ENCODE measurements at places on chromosomes 7 and 10. TPM values are rescaled to one million over a fixed set of nuclear protein-coding genes. Genes with fewer than 3 reads are reported as not detected.

DNA sequence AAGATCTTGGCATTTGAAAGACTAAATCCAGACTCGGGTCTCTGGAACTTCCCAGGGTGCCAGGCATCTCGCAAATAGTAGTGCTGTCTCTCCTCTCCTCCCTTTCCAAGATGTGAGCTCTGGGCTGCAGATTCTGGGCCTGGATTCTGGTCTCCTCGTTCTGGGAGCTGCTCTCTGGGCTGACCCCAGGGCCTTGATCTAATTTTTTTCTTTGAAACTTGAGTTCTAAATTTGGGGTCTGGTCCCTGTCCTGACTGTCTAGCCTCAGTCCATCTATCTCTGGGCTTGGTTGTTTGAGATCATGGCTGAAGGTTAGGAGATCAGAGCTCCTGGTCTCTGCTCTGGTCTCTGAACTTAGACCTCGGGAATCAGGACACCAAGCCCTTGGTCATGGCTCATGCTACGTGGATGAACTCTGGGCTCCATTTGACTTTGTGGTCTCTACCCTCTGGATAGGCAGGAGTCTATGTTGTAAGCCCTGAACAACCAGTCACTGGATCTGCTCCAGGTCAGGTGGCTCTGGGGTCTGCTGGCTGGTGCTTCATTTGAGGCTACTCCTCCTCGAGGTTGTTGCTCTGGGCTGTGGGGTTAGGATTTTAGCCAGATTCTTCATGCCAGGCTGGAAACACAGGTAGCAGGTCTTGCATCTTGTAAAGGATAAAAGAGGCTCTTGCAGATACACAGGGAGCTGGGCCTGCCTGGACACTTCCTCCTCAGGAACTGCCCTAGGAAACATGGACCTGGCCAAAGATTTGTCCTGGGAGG lies 8.0 kb upstream of the MBL2 start:
- no peak for DNase-seq

DNA sequence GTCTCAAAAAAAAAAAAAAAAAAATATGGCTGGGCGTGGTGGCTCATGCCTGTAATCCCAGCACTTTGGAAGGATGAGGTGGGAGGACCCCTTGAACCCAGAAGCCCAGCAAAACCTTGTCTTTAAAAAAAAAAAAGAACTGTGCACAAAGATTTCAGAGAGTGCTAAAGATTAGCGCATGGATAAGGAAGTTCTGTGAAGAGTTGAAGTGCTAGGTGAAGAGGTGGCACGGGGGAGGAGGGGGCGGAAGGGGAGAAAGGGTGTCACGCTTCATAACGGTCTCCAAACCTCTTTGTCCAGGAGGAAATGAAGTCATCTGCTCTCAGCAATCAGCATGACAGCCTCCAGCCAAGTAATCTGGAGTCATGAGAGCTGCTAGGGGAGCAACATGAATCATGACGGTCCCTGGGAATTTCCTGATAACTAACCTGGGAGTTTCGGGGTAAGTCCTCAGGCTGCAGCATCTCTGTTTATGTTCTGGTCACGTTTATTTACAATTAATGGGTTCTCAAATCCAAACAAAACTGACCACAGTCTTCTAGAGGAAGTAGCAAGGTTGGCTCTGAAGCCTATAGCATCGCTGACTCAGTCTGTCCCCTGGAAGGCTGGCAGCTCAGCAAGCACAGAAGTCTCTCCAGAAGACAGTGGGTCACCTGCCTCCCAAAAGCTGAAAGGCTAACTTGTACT lies 1.9 kb upstream of the PLAU start:
- DNase-seq, result no peak

DNA sequence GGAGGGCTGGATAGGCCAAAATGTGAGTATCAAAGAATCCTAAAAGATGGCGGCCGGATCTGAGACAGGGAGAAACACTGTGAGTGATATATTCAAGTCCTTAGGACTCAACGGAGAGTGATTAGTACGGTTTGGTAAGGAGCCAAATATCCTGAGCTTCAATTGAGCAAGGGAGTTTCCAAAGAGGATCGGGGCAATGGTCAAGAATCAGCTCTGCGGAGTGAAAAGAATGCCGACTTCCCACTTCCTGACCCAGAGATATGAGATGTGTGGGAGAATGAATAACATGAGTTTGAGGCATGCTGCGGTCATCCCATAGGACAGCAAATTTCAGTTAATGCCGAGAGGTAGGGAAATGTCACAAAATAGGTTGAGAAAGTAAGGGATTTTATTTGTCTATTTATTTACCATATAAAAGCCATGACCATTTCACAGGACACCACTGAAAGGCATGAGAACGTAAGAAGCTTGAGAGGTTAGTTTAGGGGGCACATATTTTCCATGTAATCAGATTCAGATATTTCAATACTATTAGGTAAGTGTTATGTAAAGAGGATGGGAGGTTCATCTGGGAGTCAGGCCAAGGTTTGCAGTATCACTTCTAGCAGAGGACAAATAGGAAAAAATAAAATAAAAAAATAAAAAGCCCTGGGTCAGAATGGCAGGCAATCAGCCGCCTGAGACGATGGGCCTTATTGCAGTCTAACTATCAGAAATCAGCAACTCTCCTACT lies 165.6 kb downstream of the HGF start:
- no peak for DNase-seq

DNA sequence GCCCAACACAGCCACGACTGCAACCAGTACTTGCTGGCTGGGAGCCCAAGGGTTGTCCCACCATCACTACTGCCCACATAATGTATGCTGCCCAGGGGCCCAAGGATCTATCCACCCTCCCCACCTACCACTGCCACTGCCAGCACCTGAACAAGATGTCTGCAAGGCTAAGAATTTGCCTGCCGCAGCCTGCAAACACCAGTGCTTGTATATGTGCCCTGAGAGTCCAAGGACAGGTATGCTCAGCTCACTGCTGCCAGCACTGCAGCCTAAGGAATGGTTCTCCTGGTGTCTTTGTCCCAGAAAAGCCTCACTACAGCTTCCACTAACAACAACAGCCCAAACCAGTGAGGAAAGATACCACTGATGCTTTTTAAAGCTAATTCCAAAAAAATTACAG lies 1174.0 kb downstream of the SORCS1 start:
- DNase-seq, result no peak

GRCh38 chr10:89153971-89154370 lies 53.1 kb downstream of the CH25H start:
- no peak for DNase-seq

GRCh38 chr10:121956111-121957061 lies 18.6 kb downstream of the NSMCE4A start:
- DNase-seq, result no peak

GRCh38 chr7:94239661-94240234 lies 154.9 kb upstream of the COL1A2 start:
- DNase-seq, result no peak

DNA sequence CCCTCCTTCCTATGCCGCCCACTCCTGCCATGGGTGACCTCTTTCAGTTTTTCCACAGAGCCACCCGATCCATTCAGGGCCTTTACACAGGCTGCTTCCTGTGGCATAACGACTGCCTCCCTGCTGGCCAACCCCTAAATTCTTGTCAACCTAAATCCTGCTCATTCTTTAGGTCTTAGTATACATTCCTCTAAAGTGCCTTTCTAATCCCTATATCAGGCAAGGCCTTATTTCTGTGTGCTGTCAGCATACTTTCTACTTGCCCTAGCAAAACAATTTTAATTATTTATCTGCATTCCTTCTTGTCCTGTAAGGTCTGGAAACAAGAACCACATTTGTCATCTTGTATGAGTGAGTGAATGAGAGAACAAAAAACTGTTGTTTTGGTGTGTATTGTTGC lies 132.4 kb downstream of the DNAH11 start:
- no peak for DNase-seq

GRCh38 chr10:126066456-126066855 lies 170.1 kb downstream of the FANK1 start:
- no peak for DNase-seq

DNA sequence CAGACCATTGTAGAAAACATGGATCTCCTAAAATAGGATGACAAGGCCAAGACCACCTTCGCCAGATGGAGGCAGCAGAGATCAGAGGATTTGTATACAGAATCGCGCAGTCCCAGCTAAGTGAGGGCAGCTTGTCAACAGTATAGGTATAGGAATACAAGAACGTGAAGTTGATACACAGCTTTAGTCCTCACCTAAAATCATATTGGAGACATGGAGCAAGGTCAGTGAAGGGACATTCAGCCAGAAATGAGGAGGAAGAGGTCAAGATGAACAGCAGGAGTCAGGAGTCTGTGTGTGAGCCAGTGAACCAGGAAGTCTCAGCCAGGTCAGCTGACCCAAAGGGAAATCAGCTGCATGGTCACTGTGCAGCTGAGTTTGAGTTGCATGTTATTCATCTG lies 263.4 kb upstream of the PRKCQ start:
- DNase-seq, result no peak

GRCh38 chr7:50140688-50141087 lies 47.6 kb upstream of the ZPBP start:
- no peak for DNase-seq

- no peak for DNase-seq
Observed at GRCh38 chr10:48243487-48243886, 31.0 kb downstream of the FRMPD2 start.

DNA sequence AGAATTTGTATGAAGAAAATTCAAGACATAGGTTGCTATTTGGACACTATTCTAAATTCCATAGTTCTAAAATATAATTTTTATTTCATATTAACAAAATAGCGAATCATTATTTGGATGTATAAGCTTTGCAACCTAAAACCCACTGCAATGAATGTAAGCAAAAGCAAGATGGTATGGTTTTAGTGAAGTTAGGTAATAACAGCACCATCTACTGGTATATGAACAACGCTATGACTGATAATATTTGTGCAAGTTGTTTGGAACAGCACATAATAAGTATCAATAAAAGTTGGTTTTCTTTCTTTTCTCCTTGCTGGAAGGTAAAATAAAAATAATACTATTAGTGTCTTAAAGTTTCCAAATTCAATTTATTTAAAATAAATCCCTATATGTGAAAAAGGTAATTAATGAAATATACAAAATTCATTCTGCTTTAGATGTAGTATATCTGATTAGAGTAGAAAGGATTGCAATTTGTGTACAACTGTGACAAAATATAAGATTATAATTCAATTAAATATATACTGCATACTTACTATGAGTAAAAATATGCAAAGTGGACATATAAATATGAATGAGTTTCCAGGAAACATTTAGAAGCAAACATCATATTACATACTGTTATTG lies 79.0 kb upstream of the LSM8 start:
- no peak for DNase-seq

- DNase-seq, result no peak
Observed at GRCh38 chr10:45154502-45154901, 153.8 kb downstream of the ZNF22 start.

- DNase-seq, result no peak
Observed at GRCh38 chr10:14678637-14679036, 96.1 kb downstream of the FAM107B start.

GRCh38 chr10:110812583-110812982 lies 59.1 kb upstream of the PDCD4 start:
- DNase-seq, result no peak

DNA sequence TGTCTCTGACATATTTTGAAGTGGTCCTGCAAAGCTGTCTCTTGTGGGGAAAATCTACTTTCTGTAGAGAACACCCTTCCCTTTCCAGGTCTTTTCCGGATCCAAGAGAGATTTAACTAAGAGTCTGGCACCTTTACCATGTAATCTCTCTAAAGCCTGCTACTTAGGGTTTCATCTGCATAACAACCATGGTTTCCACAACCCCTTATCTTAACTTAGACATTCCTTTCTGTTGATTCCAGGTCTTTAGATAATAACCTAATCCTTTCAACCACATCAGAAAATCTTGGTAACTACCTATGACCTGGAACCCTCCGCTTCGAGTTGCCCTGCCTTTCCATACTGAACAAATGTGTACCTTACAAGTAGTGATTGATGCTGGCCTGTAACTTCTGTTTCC lies 243.6 kb upstream of the PTER start:
- no peak for DNase-seq

- no peak for DNase-seq
Observed at GRCh38 chr7:100191775-100192174, 14.1 kb downstream of the STAG3 start.

GRCh38 chr7:712381-713138 lies 13.9 kb upstream of the DNAAF5 start:
- DNase-seq, result no peak

DNA sequence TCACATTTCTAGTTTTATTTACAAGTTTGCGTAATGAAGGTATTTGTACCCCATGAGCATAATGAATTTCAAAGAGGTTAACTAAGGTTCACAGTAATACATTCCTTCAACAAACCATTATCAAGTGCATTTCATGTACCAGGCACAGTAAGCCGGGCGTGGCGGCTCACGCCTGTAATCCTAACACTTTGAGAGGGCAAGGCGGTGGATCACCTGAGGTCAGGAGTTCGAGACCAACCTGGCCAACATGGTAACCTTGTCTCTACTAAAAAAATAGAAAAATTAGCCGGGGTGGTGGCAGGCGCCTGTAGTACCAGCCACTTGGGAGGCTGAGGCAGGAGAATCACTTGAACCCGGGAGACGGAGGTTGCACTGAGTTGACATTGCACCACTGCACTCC lies 4.3 kb upstream of the EIF3A start:
- no peak for DNase-seq

DNA sequence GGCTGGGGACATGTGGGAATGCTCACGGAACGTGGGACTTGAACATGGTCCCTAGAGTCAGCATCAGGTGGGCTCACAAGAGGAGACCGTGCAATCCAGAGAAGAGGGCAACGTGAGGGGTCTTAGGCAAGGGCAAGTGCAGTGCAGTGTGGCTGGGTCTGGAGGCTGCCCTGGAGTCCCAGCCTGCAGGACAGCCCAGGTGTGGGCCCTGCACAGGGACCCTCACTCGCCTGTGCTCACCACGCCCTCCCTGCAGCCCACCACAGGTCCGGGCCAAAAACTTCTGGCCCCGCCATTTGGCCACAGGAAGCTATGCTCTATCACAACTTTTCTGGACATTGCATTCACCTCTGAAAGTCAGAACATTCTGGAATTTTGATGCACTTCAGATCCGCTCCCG lies 133.5 kb downstream of the PAXIP1 start:
- DNase-seq, result no peak

- no peak for DNase-seq
Observed at GRCh38 chr10:132296666-132297443, 10.9 kb downstream of the STK32C start.

- DNase-seq, result no peak
Observed at GRCh38 chr7:156780724-156781455, 112.1 kb downstream of the LMBR1 start.

- no peak for DNase-seq
Observed at GRCh38 chr10:59587083-59587755, 122.4 kb downstream of the SLC16A9 start.

CLCN1 gene
- 0.16 TPM for polyA plus RNA-seq

MMP21 gene
- polyA plus RNA-seq, result 0.41 TPM

KAZALD1 gene
- 14.0 TPM for polyA plus RNA-seq

PRLHR gene
- polyA plus RNA-seq, result not detected

SAP25 gene
- polyA plus RNA-seq, result 11.0 TPM

SLC26A5 gene
- 0.17 TPM for polyA plus RNA-seq

TIAL1 gene
- 128 TPM for polyA plus RNA-seq

DOCK4 gene
- polyA plus RNA-seq, result 29.9 TPM

EGR2 gene
- polyA plus RNA-seq, result 0.83 TPM

FAM237B gene
- polyA plus RNA-seq, result 0.88 TPM

NUTM2B gene
- 2.9 TPM for polyA plus RNA-seq

AKR1E2 gene
- 8.1 TPM for polyA plus RNA-seq

UBTD1 gene
- 14.4 TPM for polyA plus RNA-seq

Measured in left renal cortex interstitium (tissue), 4 donors.